ENCODE measurements at places on chromosomes 2 and 18.

DNA sequence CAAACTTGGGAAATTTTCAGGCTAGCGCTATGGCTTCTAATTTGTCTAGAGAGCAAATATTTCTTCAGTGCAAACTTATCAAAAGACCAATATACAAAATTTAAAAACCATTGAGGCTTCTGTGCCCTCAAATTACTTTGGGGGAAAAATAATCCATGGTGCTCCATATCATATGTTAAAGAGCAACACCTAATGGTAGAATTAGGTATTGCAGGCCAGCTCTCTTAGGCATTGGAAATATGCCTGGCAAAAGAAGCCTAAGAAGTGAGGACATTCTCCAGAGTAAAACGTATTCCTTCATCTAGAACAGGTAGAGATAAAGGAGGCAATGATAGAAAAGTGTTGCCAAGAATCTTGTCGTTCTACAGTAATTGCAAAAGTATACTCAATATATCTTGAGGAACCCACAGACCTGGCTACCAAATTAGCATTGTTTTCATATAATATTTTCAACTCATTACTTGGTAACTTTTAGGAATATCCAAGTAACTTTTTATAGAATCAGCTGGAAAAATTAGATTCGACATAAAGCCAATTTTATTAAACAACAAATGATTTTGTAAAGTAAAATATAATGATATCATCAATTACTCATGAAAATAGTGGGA lies 401.1 kb downstream of the BCL11A start:
- DNase-seq: no peak

GRCh38 chr18:40371673-40372072 lies 1583.4 kb upstream of the PIK3C3 start:
- no peak for DNase-seq

DNA sequence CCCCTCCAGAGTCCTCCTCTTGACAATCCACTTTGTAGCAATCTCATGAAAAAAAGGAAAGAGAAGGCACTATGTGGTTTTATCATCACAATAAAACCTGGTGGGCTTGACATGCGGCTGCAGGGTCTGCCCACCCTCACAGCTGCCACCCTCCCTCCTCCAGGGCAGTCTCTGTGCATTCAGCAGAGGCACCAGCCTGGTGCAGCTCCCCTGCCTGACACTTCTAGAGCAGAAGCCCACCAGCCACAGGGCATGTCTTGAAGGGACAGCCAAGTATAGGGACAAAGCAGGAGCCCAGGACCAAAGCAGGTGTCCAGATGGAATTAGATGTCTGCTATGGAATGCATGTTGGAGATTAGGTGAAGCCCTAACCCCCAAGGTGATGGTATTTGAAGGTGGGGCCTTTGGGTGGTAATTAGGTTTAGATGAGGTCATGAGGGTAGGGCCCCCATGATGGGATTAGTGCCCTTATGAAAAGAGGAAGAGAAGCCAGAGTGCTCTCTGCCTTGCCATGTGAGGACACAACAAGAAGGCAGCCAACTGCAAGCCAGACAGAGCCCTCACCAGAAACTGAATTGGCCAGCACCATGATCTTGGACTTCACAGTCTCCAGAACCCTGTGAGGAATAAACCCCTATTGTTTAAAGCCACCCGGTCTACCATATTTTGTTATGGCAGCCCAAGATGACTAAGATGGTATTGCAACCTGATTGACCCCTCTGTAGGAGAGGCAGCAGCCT lies 86.9 kb downstream of the MCFD2 start:
- DNase-seq: no peak

- peak; percentile 29 for DNase-seq
Observed at GRCh38 chr2:43149482-43150107, 76.8 kb downstream of the ZFP36L2 start.

GRCh38 chr2:100630473-100630977 lies 67.7 kb downstream of the PDCL3 start:
- DNase-seq: no peak
